ENCODE measurements at places on chromosomes 1 and 21.

GRCh38 chr1:20731057-20731991 lies 1.2 kb downstream of the SH2D5 start:
- DNase-seq, result no peak

GRCh38 chr1:109443476-109443875 lies 17.2 kb upstream of the PSMA5 start:
- DNase-seq, result peak; percentile 64

- DNase-seq, result no peak
These were observed at the start of gene CCDC17 for GRCh38 chr1:45623972-45624371. Gene CCDC17 (minus strand): TSS chr1:45624054. CDS start chr1:45623909, 145 bp downstream.

DNA sequence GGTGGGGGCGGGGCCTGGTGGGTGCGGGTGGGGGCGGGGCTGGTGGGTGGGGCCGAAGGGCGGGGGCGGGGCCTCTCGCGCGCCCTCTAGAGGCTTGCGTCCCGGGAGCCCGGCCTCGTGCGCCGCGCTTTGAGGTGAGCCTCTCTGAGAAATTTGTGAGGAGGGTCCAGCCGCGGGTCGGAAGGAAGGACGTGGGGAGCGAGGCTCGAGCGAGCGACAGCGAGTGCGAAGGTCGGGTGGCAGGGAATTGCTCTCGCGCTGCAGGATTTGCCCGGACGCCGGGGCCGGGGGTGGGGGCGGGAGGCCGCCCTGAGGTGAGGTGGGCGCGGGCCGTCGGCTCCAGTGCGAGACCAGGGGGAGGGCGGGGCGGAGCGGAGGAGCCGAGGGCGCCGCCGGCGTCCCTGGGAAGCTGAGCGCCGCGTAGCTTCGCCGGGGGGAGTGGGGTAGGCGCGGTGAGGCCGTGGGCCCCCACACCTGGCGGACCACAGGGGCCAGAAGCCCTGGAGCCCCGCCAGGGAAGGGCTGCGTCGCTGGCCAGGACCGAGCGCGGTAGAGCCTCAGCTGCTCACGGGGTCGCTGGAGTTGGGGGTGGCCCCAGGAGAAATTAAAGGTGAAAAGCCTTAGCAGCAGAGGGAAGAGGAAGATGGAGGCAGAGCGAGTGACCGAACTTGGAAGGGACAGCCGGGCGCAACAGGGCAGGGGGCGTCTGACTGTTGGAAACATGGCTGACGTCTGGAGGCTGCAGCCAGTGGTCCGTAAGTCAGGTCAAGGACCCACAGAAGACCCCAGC lies 754 bp upstream of the LSS start:
- DNase-seq, result peak; percentile 64

- DNase-seq, result no peak
These were observed 769 bp downstream of the SV2A start for GRCh38 chr1:149916898-149917252.

DNA sequence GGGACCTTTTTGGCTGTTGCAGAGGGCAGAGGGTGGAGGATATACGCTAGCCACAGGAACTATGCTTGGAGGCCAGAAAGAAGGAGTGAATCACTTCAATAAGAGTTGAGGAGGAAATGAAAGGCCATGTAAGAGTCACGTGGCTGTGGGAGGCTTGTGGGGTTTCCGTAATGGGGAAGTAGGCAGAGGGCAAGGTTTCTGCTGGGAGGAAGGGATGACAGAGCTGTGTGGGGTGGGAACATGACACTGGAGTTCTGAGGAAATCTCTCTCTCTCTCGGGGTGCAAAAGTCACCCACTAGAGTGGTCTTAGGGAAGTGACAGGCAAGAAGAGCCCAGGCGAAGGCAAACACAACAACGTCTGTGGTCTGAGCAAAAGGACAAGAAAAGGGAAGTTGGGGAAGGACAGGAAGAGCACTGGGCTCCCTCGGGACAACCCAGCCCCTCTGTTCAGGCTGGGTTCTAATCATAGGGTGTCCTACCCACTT lies 3.9 kb upstream of the CD1C start:
- DNase-seq, result no peak

GRCh38 chr1:24725209-24725651 lies 20.0 kb upstream of the CLIC4 start:
- DNase-seq, result no peak

DNA sequence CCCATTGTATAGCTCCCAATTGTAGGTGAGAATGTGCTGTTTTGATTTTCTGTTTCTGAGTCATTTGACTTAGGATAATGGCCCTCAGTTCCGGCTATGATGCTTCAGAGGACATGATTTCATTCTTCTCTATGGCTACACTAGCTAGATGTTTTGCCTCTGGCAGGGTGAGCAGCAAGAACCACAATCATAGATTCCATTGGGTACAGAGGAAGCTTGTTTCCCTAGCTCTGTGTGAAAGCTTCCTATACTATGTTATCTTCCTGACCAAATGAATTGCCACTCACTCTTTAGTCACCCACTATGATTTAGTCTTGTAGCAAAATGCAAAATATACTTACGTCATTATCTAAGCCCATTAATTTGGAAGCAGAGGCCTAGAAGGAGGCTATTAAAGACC lies 616.3 kb downstream of the PLA2G4A start:
- DNase-seq, result no peak

GRCh38 chr1:63326473-63327380 lies 4.4 kb downstream of the FOXD3 start:
- no peak for DNase-seq

DNA sequence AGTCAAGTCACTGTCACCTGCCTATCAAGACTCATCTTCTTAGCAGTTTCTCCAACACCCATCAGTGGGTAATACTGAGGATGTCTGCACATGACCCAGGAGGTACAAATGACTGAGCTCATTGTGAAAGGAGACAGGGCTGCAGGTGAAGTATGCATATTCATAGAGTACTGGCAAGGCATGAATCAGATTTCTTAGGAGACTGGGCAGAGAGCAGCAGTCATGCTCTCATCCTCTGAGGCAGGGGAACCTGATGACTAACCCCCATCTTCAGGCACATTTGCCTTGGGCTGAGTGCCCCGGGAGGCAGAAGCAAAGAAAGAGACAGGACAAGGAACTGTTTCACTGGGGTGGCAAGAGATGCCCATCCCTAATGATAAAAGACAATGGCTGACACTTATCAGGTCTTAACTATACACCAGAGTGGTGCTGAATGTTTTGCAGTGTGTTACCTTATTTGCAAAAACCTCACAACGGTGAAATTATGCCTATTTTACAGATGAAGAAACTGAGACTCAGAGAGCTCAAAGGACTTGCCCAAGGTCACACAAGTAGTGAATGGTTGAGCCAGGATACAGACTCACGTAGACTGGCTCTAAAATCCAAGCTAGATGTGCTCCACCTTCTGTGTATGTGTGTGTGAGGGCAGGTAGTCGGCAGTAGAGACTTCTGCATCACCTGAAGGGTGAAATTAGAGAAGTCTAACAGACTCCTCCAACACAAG lies 9.2 kb upstream of the GRHL3 start:
- no peak for DNase-seq

Measured in SK-N-DZ (cell line).